ENCODE measurements at places on chromosomes 1 and 21.
A peak's percentile ranks its signal among the peaks of the same experiment; 100 is the strongest.

- no peak for DNase-seq
Measured at GRCh38 chr1:43251024-43251423, 18.8 kb upstream of the TMEM125 start.

GRCh38 chr21:28635541-28635940, 357.1 kb downstream of the LTN1 start:
- no peak for DNase-seq

DNA sequence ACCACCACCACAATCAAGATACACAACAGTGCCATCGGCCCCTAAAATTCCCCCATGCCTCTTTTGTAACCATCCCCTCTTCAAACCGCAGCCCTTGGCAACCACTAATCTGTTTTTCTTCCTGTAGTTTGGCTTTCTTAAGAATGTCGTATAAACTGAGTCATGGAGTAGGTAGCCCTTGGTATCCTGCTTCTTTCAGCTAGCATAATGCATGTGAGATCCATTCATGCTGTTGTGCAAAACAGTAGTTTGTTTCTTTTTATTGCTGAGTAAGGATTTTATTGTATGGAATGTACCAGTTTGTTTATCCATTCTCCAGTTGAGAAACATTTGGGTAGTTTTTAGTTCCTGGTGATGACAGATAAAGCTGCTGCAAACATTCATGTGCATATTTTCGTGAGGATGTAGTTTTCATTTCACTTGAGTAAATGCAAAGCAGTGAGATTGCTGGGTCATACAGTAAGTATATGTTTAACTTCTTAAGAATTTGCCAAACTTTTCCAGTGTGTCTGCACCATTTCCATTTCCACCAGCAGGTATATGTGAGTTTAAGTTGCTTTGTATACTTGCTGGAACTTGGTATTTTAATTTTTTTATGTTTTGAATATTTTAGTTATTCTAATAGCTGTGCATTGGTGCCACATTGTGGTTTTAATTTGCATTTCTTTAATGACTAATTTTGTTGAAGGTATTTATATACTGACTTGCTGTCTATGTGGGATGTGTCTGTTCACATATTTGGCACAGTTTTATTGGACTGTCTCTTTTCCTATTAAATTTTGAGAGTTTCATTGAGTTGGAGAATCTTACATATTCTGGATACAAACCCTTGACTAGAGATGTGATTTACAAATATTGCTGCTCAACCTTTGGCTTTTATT, 148.4 kb upstream of the MAP1LC3C start:
- DNase-seq = no peak

GRCh38 chr1:65195495-65196417, 47.8 kb downstream of the AK4 start:
- no peak for DNase-seq

DNA sequence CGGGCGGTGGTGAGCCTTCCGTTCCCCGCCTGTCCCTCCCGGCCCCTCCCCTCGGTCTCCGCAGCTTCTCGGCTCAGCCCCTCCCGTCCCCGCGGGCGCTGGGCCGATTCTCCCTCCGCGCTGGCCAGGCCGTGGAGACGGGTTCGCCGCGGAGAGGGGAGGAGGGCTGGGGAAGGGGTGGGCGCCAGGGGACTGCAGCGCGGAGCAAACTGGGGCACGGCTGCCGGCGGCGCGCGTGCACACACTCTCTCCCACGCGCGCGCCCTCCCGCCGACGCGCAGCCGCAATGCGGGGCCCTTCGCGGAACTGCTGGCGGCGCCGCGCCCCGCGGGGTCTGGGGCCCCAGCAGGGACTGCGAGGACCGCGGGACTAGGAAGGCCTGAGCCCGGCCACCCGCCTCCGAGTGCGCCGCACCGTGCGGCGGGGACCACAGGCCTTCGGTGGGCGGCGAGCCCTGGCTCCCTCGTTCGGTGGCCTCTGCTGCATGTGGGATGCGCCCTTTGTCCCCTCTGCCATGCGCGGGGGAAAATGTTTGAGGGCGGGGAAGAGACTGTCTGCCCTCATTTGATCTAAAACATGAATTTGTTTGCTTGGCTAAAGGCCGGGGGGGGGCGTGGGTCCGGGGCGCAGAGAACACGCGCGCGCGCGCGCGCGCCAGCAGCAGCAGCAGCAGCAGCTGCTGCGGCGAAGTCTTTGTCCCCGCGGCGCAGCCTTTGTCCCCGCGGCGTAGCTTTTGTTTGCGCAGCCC, 90.7 kb upstream of the VAMP3 start:
- DNase-seq = peak; percentile 29

DNA sequence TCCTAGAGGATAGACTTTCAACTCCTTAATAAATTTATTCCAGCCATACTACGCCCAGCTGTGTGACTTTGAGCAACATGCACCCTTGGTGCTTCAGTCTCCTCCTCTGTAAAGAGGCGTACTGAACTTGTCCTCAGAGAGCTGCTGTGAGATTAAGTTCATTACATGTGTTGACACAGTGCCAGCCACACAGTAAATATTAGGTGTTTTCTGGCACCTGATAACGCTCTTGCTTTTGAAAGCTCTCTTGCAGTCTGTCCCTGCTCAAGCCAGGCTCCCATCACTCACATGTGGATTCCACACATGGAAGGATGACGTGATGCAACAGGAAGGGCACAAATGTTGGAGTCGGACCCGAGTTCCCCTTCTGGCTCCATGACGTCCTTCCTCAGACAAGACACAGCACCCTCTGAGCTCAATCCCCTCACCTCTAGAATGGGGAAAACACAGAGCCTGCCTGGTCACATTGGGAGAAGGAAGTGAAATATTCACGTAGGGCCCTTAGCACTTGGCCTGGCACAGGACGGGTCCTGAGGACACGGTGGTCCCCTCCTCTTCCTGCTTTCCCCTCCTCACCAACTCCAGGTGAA, 7.7 kb downstream of the IFNLR1 start:
- peak; percentile 81 for DNase-seq

DNA sequence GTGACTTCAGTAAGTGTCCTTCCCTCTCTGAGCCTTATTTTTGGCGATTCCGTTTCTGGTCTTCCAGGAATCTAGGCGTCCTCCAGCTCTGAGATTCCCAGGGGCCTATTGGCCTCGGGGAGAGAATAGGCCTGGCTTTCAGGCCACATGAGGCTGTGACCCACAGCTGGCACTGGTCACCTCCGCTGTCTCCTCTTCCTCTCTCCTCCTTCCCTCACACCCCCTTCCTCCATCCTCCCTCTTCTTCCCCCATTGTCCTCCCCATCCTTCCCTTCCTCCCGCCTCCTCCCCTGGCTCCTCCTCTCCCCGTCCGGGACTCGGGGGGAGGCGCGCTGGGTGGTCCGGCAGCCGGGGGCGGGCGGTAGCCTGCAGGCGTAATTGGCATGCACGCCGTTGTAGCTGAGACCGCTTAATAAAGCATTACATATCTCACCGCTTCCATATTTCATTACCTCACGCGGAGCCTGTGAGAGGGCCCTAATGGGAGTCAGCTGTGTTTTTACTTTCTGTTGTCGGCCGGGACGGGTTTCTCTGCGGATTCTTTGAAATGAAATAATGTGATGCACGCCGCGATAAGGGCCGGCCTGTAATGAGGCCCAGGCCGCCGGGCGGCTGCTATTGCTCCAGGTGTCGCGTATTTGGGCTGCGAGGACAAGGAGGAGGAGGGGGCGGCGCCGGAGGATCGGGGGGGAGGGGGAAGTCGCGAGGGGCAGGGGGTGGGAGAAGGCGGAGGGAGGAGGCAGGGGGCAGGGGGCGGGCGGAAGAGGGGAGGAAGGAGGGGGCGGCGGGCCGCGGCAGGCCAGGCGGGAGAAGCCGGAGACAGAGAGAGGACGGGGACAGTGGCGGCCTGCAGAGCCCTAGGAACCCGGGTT, 95.3 kb downstream of the FOXD2 start:
- peak; percentile 20 for DNase-seq

- DNase-seq = no peak
Measured at GRCh38 chr1:108671143-108671542, 10.2 kb upstream of the HENMT1 start.

GRCh38 chr1:211345719-211346118, 19.1 kb downstream of the TRAF5 start:
- no peak for DNase-seq

DNA sequence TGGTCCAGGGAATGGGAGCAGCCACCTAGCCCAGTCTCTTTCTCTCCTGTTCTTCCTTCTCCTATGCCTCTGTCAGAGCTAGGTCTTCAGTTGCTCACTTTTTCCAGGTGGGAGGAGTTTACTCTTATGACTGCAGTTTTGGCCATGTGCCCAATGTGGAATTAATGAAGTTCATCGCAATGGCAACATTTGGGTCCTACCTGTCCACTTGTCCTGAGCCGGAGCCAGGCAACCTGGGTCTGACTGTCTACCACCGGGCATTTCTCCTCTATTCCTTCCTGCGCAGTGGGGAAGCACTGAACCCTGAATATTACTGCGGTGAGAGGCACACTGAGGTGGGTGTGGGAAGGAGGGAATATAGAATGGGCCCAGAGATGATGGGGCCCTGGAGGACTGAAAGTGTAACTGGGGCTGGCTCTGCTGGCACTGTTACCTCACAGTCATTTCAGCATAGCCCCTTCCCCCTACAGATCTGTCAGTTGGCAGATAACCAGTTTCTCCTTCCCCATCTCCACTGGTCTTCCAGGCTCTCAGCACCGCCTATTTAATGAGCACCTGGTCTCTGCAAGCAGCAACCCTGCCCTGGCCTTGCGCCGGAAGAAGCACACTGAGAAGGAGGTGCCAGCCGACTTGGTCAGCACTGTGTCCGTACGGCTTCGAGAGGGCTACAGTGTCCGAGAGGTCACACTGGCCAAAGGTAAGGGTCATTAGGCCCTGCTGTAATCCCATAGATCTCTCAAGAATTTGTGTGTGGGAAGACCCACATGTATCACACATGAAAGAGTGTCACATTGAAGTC, 30.1 kb downstream of the SZT2 start:
- DNase-seq = no peak

- no peak for DNase-seq
Measured at GRCh38 chr1:223621312-223621734, 44.2 kb downstream of the CAPN8 start.

DNA sequence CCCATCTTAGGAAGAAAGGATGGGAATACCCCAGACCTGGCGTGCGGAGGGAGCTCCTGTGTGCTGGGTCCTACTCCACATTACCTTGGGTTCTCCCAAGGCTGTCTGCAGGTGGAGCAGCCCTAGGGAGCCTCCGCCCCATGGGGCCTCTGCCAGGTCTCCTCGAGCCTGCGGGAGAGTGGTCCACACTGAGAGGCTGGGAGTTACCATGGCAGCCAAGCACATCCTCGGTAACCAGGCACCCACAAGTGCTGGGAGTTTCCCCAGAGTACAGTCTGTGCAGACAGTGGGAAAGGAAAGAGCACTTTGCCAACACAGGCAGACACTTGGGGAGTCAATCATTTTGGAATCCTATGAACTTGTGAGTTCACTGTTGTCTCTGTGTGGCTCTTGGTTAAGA, 249.4 kb downstream of the DYRK1A start:
- no peak for DNase-seq

GRCh38 chr1:115116512-115116911, 27.2 kb upstream of the TSPAN2 start:
- no peak for DNase-seq

DNA sequence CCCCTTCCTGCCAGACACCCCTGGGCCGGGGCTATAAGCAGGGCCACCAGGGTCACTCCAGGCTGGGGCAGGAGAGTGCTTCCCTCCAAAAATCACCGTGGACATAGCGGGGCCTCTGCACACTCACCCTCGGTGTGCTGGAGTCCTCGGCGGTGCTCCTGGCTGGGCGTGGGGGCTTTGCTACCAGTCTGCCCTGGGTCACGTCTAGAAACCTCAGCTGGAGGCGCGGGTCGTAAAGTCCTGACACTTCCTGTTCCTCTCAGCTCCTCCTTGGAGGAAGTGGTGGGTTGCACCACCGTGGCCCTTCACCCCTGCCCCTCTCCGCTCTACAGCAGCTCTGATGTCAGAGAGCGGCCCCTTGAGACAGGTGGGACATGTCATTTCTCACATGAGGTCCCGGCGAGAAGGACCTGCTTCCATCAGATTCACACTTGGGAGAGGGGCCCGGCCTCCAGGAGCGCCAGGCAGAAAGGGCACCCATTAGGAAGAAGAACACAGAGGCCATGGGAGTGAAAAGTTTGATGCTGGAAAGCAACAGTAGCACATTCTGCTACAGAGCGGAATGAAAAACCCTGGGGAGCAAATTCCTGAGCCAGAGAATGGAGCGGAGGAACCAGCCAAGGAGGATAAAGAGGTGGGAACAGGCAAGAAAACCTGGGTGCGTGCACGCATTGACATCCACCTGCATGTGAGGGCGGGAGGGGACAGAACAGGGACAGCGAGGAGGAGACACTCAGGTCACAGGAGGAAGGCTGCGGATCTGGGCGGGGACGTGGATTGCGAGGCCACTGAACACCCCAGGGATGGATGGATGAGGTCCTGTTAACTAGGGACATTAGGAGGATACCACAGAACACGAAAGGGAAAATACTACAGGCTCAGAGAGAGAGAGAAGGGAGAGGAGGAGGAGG, at the start of gene ITGB2:
Gene ITGB2, minus strand, starts transcription at position 206 of the 911 bp plus-strand sequence. CDS start 10,117 bp downstream, outside the sequence.
- no peak for DNase-seq

DNA sequence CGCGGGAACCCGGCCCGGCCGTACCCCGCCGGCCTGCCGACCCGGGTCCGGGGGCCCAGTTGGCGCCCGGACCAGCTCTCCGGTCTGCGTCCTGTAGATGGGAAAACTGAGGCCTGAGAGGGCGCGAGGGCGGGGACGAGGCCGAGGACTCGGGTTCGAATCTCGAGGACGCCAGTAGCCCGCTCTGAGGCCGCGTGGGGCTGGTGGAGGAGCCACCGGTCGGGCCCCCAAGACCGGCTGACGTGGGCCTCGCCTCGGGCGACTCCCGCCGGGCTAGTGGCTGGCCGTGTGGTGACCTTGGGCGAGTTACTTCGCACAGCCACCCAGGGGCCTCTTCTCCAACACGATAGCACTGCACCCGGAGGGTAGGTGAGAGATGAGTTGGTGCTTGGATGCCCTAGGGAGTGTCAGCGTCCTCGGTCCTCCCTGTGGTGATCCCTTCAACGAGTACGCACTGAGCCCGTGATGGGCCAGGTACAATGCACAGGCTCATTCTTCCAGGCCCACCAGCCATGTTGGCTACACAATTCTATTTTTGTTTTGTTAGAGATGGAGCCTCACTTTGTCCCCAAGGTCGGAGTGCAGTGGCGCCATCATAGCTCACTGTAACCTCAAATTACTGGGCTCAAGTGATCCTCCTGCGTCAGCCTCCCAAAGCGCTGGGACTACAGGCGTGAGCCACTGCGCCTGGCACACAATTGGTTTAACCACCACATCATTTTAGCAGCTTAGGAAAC, 404 bp upstream of the SCMH1 start:
- peak; percentile 40 for DNase-seq

- DNase-seq = no peak
Measured at GRCh38 chr21:44840771-44841170, 22.9 kb upstream of the SUMO3 start.

- DNase-seq = no peak
Measured at GRCh38 chr1:165371588-165372225, 15.2 kb upstream of the LMX1A start.

- no peak for DNase-seq
Measured at GRCh38 chr1:32100807-32101708, 6.8 kb upstream of the KPNA6 start.

GRCh38 chr1:9399510-9400424, 107.1 kb downstream of the SPSB1 start:
- DNase-seq = peak; percentile 61
